ENCODE measurements at places on chromosomes 11 and 22. TPM values are rescaled to one million over a fixed set of nuclear protein-coding genes. Genes with fewer than 3 reads are reported as not detected.
A peak's percentile ranks its signal among the peaks of the same experiment; 100 is the strongest.

Gene C11orf97
- not detected for total RNA-seq

Gene CPT1A
- 51.9 TPM for total RNA-seq

Gene SYT12
- 3.1 TPM for total RNA-seq

Gene OR51B5
- total RNA-seq: not detected

DNA sequence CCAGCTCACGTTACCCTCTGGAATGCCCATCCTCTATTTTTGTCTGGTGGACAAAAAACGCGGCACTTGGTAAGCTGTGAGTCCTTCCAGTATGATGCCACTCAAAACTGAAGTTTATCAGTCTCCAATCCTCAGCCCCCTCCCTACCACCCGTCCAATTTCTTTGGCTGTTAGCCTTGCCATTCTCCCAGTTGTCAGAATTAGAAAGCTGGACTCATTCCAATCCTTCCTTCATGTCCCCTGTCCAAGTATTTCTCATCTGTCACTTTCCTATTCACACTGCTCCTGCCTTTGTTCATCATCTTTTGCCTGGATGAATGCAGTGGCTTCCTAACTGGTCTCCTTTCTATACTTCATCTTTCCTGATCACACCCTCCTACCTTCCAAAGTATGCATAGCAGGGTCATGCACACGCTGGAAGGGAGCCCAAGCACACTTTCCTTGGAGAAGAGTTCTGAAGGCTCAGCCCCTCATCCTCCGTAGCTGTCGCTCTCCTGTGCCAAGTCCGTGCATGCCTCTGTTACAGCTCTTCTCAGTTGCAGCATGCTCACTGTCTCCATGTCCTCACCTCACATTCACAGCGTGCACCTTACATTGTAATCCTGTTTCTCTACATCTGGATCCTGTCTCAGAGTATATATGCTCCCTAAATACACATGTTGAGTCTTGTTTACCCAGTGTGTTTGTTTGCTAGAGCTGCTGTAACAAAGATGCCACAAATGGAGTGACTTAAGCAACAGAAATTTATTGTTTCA, 19.4 kb downstream of the APLP2 start:
- DNase-seq: no peak

DNA sequence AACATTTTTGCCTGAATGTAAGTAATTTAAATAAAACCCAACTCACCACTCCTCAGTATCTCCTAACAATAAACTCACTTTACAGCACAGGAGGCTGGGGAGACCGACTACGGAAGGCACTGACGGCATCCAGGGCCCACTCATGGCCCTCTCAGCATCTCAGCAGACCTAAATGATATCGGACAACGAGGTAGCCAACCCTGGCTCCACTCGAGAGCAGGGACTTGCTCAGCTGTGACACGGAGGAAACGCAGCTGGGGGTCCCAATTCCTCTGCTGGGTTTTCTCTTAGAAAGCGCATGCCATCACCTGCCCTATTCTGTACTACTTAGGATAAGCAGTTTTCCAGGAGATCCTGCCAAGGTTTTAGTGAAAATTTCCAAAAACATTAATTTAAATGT, 109.1 kb upstream of the BID start:
- no peak for DNase-seq

- no peak for DNase-seq
These were observed 137.5 kb upstream of the HSD17B12 start for GRCh38 chr11:43542750-43543712.

- DNase-seq: no peak
These were observed 3.7 kb downstream of the MAFF start for GRCh38 chr22:38205261-38206128.

- peak; percentile 92 for DNase-seq
These were observed 9.8 kb upstream of the APOL6 start for GRCh38 chr22:35638410-35638809.

DNA sequence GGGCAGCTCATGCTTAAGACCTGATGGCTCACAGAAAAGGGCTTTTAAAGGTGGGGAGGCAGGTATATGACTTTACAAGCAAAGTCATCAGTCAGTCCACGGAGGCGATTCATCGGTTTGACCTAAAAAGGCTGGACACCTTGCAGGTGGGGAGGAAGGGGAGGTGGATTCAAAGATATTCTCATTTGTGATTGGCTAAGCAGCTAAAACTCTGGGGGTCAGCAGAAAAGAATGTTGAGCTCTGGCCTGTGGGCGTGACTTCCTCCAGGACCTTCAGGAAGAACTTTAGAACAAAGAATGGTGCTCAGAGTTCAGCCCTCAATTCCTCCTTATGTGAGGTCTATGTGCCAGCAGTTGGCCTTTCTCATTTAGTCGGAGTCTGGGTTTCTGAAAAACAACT, 78.3 kb upstream of the LMO1 start:
- no peak for DNase-seq

DNA sequence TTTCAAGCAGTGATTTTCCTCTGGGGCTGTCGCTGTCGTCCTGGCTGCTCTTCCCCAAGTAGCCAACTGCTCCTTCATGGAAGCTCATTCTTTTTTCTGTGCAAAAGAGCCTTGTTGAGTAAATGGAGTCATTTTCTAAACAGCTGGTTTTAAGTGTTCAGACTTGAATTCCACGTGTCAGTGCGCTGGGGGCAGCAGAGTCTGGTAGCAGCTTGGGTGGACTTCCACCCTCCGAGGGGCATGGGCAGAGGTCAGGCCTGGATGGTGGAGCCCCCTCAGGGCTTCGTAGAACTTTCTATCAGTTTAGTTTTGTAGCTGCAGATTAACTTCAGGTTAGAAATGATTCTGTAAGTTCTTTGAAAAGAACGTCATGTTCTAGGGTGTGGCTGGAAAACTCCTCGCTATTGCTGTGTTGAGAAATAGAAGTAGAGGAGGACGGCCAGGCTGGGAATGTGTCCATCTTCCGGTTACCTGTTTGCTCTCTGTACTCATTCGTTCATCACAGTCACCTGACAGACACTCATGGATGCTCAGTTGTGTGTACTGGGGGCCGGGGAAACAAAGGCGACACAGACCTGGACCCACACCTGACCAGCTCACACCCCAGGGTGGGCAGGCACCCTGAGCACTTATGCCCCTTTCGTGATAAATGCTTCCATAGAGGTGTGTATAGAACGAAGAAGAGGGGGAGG, 270.7 kb downstream of the TBC1D22A start:
- DNase-seq: no peak

DNA sequence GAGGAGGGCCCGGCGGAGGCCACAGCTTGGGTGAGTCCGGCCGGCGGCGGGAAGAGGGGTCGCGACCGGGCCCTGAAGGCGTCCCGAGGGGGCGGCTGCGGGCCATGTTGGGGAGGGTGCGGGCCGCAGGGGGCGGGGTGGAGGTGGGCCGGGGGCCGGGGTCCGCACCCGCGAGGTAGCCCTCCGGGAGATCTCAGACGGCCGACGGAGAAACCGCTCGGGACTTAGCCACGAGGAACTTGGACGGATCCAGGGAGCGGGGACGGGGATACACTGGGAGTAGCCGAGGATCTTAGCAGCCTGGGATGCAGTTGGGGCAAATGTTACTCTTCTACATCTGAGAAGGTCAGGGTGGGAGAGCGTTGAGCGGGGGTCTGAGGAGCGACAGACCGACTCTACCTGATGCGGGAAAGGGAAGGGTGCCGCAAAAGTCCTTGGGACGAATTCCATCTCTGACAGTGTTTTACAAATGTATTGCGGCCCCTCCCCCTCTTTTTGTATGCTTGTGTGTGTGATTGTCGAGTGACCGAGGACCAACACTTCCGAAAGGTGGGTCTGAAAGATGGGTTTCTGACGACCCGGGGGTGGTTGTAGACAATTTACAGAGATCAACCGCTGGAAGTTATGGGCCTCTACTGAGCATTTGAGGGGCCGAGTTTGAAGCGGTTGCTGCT, 658 bp downstream of the STIP1 start:
- DNase-seq: no peak

- DNase-seq: no peak
These were observed 25.6 kb upstream of the CD5 start for GRCh38 chr11:61076506-61077304.

GRCh38 chr11:130069659-130070108, at the start of gene APLP2:
TSS of gene APLP2 (plus strand) at chr11:130069894. CDS start at chr11:130069978, 84 bp downstream.
- DNase-seq: peak; percentile 99

- no peak for DNase-seq
These were observed 93.1 kb downstream of the NAT10 start for GRCh38 chr11:34198523-34198922.

GRCh38 chr22:36833073-36833472, 16.2 kb upstream of the PVALB start:
- DNase-seq: no peak

DNA sequence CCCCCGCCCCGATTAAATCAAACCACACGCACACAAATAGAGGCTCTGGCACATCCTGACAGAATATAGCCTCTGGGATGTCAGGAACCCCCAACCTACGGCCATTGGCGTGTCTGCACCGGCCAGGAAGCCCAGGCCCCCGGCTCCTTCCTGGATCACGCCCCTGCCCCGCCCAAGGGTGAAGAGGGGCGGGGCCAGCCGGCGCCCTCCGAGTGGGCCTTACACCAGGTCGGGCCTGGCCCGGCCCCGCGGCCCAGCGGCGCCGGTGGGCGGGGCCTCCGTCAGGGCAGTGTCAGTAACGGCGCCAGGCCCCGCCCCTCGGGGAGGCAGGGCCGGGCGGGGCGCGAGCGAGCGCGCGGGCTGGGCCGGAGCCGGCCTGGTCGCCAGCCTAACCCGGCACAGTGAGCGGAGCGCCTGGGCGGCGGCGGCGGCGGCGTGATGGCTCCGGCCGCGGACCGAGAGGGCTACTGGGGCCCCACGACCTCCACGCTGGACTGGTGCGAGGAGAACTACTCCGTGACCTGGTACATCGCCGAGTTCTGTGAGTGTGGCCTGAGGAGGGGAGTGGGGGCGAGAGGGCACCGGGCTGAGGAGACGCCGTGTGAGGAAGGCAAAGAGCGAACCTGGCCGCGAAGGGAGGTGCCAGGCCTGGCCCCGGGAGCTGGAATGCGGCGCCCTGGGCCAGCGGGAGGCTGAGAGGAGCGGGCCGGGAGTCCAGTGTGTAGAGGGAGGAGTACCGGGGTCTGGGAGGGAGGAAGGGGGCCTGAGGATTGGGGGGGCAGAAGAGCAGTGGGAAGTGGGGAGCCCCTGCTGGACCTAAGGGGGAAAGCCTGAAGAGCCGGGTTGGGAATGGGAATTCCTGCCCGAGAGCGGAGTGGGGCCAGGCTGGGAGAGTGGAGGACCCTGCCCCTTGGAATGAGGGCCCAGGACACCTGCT, at the start of gene ACER3:
Gene ACER3, plus strand, starts transcription at position 380 of the 937 bp plus-strand sequence. Its CDS starts 59 bp downstream, at position 439.
- peak; percentile 98 for DNase-seq

Measured in mesenteric fat pad (tissue), 1 donor.